ENCODE measurements at places on chromosomes 12 and 14.
A peak's percentile ranks its signal among the peaks of the same experiment; 100 is the strongest.

DNA sequence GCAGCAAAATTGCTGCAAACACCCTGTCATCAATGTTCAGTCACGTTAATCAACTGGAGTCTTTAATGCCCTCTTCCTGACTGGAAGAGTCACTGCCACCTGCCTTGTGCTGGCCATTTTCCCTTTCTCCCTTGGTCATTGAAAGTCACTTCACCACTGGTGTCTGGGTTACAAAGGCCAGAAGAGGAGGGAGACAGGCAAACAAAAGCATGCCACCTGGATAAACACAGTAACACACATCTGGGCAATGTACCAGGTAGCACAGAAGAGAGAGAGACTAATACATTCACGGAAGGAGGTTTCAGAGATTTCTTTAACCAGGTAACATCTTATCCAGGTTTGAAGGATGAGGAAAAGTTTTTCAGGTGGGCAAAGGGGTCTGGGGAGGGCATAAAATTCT lies 32.7 kb downstream of the GPHB5 start:
- DNase-seq, result no peak

DNA sequence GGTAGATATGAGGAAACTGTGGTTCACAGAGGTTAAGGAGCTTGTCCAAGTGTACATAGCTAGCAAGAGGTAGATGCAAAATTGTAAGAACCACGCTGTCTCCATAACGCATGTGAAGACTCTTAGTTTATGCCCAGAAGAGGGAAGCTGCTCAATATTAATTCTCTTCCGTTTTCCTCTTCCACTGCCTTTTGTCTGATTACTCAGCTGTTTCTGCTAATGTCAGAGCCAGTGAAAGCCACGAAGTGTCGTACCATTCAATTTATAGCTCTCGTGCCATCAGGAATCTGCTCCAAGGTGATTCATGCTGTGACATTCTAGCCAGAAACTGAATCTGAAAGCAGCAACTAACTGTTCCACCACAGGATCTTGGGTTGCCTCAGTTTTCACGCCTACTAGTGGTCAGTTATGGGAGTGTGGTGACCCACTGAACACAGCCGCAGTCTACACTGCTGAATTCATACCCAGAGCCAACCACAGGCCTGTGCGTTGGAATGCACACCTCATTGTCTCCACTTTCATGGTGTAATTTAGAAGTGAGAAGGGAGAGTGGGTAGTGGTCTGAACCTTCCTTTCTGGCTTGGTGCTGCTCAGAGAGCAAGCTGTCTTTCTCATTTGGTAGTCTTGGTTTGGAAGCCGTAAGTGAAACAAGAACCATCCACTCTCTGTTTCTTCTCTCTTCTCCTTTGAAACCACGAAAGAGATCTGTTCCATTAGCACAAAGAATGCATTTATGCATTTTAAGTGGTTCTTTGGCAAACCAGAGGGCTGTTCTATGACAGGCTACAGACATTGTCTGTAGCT lies 74.2 kb upstream of the NAP1L1 start:
- DNase-seq, result peak; percentile 41

DNA sequence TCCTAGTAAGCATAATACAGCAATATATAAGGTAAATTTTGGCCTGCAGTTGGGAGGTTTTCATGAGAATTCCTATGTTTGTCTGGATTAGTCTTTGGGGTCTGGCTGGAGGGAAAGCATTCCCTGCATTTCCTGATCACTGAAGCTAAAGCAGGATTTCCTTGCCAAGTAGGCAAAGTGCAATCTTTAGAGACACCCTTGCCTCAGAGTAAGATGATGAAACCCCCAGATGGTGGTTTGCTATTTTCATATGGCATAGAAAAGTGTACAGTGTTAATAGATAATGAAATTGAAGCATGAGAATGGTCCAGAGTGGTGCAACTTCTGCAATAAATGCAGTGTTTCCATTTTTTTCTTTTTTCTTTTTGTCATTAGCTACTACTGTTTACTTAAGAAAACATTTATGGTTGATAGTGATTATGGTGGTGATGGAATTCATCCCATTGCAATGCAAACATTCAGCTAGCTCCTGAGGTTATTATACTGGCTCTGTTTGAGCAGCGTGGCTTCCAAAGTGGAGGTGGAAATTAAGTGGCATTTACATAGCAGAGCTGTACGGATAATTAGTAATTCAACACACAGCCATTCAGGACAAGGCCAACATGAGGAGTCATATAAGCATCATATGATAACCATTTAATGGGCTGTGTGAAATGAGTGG lies 276.3 kb downstream of the DUSP6 start:
- no peak for DNase-seq

DNA sequence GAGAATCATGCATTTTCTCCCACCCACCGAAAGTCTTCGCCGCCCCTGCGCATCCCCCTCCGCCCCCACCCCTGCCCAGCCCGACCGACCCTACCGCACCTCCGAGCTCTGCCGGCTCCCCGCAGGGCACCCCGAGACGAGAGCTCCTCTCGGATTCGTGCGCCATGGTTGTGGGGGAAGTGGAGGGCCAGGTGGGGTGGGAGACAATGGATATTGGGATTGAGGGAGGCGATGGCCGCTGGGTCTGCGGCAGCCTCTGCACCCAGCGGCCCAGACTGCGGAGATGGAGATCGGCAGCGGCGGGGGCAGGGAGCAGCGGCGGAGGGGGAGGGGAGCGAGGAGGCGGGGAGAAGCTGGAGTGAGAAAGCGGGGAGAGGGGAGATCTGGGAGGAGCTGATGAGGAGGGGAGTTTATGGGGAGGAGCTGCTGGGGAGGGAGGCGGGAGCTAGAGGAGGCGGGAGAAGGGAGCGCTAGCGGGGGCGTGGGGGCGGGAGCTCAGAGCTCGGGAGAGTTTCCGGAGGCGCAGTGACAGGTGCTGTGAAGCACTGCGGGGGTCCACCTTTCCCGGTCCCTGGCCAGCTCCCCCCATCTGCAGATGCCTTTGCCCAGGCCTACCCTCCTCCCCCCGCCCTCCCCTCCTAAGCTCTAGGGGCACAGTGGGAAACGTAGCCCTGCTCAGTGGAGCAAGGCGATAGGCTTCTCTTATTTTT lies at the start of gene SALL2:
TSS of gene SALL2 (minus strand) at position 385 of the 710 bp plus-strand sequence. CDS start at position 166, 219 bp downstream.
- DNase-seq, result peak; percentile 57

GRCh38 chr12:96986883-96987523 lies 79.9 kb downstream of the NEDD1 start:
- DNase-seq, result no peak

Measured in activated CD4-positive, alpha-beta T cell treated with anti-CD3 and anti-CD28 coated beads, Interleukin-2, amount 50 U/mL, for 1 hour (primary cell).